Activated T-cell treated with anti-CD3 and anti-CD28 coated beads for 48 hours (primary cell): ENCODE measurements at places on chromosomes 6 and 20.

- DNase-seq: no peak
Observed at GRCh38 chr6:13248053-13248452, 80.3 kb downstream of the TBC1D7 start.

DNA sequence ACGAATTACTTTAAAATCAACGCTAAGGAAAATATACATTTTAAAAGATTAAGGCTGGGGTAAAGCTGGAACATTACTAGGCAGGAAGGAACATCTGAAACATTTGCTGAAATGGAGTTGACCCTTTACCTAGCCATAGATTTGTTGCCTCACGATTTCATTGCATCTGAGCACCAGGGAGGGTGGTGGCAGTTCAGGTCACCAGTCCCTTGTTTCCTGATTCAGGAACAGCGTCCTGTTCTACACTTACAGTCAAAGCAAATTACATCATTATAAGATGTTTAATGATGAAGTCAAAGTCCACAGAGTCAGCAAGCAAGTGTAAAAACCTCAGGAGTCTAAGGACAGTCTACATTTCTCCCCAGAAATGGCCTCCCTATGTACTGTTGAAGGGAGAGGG, 9.0 kb upstream of the MICA start:
- DNase-seq: no peak

DNA sequence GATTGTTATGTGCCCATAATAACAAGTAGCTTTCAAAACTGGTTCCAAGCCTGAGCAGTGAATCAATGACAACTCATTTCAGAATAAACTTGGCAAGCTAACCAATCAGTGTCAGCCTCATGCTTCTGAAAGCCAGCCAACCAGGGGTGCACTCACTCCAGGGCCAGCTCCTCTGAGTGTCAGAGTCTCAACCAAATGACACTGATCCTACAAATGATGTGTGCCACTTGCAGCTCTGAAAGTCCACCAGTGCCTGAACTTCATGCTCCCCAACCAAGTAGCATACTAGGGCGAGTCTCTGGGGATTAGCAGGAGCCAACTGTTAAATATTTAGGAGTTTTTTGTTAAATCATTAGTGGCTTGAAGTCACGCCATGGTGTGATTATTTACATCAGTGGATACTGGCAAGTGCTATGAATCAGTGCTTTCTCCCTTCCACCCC, 4.5 kb downstream of the IYD start:
- no peak for DNase-seq

DNA sequence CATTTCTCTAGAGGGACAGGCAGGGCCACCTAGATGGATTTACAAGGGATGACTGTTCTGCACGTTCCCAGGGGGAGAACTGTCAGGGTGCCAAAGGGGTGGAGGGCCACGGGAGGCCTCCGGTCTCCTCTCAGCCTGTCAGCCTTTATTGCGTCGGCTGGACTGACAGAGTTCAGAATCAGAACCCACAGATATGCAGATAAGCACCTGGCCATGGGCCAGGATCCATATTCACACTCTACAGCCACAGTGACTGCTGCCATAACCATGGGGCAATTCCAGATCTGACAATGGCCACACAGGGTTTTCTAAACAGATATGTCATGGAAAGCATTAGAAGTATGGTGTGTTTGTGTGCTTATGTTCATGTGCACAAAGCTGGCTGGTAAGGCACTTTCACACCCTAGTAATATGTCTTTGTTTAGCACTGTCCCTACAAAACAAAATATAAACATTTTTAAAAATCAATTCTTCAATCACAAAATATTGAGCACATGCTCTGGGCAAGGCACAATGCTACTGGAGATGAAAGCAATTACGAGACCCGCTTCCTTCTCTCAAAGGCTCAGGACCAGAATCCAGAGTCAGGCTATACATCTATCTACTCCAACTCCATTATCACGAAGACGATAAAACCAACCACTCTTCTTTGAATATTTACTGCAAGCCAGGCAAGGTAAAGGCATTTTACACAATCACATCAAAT, 29.1 kb downstream of the TRAM2 start:
- no peak for DNase-seq

DNA sequence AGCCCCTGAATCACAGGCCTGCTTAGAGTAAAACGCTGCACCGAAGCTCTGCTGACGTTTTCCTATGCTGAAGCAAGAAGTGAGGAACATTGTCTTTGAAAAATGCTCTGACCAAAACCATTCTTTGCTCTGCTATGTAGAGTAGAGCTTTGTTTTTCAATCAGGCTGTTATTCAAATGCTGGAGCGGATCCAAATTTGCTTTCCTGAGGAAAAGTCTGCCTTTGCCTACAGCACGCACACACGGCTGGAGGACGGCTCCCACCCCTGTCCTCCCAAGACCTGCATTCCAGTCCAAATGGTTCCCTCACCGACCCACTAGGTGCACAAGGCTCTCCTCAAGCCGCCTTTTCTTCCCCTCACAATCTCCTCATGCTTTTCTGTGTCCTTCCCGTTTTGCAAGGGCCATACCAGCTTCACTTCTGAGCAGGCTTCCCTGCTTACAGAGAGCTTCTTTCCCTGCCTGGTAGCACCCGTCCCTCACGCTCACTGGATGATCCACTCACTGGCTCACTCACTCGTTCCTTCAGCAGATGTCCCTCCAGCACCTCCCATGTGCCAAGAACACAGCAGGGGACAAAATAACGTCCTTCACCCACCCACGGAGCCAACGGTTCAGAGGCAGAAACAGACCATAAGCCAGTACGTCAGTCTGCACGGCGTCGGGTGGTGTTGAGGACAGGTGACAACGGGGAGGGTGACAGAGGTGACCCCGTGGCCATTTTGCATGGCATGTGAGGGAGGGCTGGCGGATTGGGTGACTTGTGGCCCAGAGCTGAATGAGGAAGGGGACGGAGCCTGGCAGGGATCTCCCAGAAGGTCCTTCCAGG, 137.9 kb upstream of the NEDD9 start:
- no peak for DNase-seq
